Stimulated activated CD4-positive, alpha-beta T cell treated with anti-CD3 and anti-CD28 coated beads, Interleukin-15, amount 100 ng/mL, for 1 hour (primary cell): ENCODE measurements at places on chromosomes 13 and 19.

GRCh38 chr19:7442423-7442822, 46.4 kb downstream of the PEX11G start:
- DNase-seq, result no peak

GRCh38 chr19:44782729-44783128, 5.0 kb downstream of the CBLC start:
- DNase-seq, result no peak

DNA sequence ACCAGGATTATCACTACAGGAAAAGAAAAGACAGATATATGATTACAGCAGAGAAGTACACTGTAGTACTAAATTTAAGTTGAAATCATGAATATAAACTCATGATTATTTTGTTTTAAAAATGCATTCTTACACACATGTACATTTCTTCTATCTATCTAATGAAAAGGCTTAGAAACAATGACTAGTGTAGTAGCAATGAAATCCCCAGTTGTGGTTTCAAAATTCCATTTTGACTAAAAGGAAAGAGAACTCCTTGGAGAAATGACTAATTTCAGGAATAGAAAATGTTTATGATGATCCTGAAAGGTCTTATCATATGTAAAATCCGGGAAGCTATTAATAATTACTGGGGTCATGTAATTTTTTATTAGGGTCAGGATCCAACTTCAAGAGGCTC, 195.0 kb upstream of the STARD13 start:
- DNase-seq, result no peak

GRCh38 chr19:17784201-17785008, 10.5 kb upstream of the B3GNT3 start:
- DNase-seq, result peak; percentile 26

DNA sequence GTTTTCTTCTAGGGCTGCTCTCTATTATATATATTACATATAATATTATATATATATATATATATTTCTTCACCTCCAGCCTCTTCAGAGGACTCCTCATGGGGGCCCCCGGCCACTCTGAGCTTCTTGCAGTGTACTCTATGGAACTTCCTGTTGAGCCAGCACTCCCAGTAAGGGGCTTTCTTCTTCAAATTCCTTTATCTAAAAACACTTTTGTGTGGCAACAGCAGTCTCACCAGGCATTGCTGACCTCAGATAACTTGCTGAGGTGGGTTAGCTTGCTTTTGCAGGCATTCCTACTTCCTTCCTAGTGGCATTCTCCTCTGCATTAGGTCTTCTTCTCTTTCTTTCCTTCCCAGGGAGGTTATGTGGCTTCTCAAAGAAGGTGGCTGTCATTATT, 381.5 kb downstream of the MYO16 start:
- DNase-seq, result no peak

GRCh38 chr13:31818236-31818635, 78.9 kb downstream of the RXFP2 start:
- DNase-seq, result no peak

DNA sequence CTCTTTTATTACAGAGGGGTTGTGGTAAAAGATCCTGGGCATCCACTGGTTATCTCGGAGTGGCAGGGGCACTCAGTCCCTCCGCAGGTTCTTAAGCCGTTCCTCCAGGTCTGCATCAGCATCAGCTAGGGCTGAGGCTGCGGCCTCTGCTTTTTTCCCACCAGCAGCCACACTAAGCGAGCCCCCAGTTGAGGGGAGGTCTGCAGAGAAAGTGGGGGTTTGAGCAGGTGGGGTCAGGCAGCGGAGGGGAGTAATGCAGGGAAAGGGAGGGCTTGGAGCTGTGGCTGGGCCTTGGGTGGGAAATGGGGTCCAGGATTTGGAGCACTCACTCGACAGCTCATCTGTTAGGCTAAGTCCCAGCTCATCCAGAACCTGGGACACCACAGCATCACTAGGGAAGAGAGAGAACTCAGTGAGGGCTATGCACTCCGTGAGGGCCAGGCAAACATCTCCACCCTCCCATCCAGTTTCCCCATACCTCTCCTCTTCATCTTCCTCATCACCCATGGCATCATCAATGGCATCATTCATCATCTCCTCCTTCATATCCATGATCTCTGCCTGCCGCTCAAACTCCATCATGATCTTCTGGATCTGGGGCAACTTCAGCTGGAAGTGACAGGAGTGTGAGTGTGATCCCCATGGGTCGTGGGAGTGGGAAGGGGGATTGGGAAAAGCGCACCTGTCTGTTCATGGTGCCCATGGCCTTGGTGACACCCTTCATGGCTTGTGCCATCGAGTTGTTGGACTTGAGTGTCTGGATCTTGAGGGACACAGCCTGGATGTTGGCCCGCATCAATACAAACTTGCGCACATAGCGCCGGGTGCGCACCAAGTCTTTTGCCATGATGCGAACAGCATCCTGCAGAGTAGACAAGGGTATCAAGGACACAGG, 3.1 kb downstream of the CHMP2A start:
- DNase-seq, result no peak

DNA sequence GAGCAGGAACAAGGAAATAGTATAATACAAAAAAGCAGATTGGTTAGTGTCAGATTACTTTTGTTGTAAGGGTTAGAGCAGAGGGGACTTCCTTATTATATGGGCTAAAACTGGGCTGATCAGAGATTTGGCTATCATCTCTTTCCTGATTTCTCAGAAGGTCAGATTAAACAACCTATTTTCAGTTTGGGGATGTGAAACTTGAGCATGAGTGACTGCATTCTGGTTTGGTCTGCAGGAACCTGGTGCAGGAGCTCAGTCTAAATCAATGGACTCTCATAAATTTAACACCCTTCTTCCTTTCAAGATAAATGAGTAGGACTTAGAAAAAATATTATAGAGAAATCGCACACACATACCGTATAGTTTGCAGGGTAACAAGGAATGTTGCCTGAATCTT, 12.9 kb upstream of the RFXAP start:
- DNase-seq, result no peak

DNA sequence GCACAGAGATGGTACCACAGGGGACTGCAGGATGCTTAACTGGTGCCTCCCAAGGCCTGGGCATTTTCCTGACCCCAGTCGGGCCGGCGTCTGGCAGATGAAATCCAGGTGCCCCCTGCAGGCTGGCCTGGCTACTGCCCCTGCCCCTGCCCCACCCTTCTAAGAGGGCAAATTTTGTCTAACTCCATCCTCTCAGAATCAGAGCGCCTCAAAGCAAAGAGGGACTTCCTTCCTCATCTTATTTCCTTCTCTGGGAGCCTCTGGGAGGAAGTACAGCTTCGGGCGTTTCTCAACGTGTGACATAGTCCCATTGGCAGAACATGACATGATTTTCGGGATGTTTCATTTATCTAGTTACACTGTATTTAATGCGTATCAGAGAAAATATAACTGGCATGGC, 2.7 kb downstream of the PRKACA start:
- DNase-seq, result peak; percentile 39

- no peak for DNase-seq
These were observed 45.4 kb downstream of the PEPD start for GRCh38 chr19:33476151-33476707.

- DNase-seq, result no peak
These were observed 190.3 kb downstream of the SLITRK1 start for GRCh38 chr13:83691966-83692365.

GRCh38 chr13:110392510-110393240, 85.6 kb downstream of the COL4A2 start:
- DNase-seq, result no peak

- no peak for DNase-seq
These were observed 42.5 kb downstream of the ABCC4 start for GRCh38 chr13:95258619-95259194.

DNA sequence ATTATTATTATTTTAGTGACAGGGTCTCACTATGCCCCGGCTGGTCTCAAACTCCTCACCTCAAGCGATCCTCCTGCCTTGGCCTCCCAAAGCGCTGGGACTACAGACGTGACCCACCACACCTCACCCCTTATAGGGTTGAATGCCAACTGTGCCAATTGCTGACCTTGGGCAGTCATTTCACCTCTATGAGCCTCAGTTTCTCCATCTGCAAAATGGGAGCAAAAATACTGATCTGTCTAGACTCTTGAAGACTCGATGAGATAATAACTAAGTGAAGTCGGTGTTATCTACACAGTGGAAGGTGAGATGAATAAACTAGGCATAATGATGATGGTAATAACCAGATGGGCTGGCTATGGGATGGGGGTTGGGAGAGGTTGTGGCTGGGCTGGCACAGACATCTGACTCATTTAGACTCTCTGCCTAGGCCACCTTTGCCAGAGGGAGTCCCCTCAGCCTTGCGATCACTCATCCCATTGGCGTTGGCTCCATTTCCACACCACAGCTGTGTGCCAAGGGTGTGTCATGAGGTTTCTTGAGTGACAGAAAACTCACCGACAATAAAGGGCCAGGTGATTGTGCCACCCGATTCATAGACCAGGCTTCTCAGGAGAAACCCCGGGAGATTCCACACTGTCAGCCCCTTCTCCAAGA, at the start of gene CASP14:
CASP14 (plus strand) TSS at position 596 of the 657 bp plus-strand sequence. CDS start 2,772 bp downstream, outside the sequence.
- DNase-seq, result no peak

DNA sequence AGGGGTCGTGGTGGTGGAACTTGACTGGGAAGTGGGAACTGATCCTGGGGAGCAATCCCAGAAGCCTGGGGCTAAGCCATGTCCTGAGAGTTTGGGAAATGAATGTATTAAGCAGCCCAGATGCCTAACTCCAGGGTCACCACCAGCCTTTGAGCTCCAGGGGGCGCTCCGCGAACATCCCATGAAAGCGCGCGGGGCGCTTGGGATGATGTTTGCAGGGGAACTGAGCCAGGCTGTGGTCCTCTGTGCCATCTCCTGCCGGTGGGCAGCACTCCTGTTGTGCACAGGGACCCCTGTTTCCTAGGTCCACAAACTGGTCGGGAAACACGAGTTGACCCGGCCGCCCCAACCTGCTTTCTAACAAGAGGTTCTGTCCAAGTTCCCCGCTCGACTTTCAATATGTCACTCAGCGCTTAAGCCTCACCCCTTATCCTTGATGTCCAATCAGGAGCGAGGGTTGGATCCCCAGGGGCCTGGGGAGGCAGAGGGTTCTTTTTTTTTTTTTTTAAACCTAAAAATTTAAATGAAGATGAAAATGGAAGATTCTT, 14.4 kb downstream of the LEUTX start:
- DNase-seq, result peak; percentile 50

DNA sequence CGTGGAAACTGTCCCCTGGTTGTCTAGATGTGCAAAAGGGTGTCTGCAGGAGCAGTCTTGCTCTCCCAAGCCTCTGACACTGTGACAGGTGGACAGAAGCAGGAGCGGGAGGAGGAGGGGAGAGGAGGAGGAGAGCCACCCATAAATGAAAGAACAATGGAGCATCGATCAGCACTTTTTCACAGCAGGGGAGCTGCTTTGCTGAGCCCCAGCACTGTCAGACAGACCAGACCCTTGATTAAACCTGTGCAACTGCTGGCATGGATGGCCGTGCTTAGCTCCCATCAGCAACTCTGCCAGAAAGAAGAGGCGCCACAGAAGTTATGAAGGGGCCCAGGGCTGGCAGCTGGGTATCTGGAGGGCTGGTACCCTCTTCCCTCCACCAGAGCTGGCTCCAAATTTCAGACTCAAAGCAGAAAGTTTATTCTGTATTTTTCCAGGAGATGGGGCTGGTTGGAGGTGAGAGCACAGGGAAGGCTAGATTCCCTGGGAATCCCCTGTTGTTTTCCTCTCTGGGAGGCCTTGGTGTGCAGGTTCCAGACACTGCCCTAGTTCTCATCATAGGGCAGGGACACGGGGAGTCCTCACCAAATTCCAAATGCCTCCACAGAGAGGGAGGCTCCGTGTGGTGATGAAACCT, 1192.2 kb downstream of the UQCRFS1 start:
- no peak for DNase-seq

GRCh38 chr13:48853728-48854102, 122.0 kb upstream of the FNDC3A start:
- DNase-seq, result no peak

DNA sequence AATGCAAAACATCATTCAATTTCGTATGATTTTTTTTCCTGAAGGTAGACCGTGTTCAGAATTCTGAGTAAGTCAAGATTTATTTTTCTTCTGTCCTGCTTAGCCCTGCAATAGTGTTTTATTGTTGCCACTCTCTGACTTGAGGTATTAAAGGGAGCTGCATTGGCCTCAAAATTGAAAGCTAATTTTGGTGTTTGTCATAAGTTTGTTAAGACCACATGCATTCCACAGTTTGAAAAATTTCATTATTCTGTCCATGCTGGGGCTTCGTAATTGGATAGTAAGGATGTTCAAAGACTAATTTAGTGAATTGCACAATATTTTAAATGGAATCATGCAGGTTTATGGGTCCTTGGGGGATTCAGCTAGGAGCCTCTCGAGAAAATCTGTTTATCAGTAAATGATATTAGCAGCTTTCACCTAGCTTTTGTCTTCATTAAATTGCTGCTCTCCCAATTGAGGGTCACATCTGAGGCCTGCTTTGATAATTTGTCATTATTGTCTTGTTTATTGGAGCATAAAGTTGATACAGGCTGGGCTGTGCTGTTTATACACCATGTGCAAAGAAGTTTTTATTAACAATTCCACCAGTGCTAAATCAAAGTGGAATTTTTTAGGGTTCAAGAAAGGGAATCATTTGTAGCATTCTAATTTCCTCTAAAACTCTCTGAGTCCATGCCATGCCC, 339.8 kb upstream of the OBI1 start:
- no peak for DNase-seq

- DNase-seq, result no peak
These were observed 488.8 kb upstream of the ATXN8OS start for GRCh38 chr13:69618838-69619237.

DNA sequence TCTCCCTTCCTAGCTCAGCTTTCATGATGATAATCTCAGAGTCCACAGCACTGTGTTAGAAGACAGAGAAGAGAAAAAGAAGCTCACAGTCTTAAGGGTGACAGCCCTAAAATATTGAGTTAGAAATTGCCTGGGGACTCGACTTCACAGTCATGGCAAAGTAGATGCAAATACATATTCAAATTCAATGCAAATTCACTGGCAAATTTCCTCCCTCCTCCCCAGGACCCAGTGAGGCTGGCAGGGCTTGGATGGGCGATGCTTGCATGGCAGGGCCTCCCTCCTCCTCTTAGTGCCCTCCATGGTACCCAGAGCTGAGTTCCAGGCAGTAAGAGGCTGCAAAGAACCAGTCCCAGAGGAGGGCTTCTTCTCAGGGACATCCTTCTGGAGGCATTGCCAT, 115.6 kb upstream of the UQCRFS1 start:
- no peak for DNase-seq

- DNase-seq, result no peak
These were observed 9.1 kb upstream of the EBI3 start for GRCh38 chr19:4220188-4220587.

GRCh38 chr19:57434386-57435061, 601 bp upstream of the ZNF749 start:
- no peak for DNase-seq

GRCh38 chr19:6198896-6199239, 63.4 kb downstream of the ACSBG2 start:
- no peak for DNase-seq

DNA sequence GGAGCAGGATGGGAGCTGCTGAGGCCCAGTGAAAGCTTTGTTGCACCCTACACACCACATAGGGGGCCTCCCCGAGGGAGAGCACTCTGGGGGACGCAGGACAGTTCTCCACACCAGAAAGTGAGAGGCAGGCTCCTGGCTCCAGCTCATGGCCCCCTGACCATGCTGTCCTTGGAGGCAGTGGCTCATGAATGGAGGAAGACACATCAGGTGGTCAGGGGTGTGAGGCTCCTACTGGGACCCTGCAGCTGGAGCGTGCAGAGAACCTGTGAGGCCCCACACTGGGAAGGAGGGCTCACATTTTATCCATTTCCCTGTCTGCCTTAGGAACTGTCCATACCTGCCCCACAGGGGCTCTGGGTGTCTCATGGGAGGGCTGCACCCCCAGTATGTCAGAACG, 85.3 kb downstream of the ZNF536 start:
- no peak for DNase-seq
